ENCODE measurements at places on chromosomes 16 and 17.

- DNase-seq, result peak; percentile 75
These were observed 190.9 kb upstream of the GSE1 start for GRCh38 chr16:85422196-85422631.

DNA sequence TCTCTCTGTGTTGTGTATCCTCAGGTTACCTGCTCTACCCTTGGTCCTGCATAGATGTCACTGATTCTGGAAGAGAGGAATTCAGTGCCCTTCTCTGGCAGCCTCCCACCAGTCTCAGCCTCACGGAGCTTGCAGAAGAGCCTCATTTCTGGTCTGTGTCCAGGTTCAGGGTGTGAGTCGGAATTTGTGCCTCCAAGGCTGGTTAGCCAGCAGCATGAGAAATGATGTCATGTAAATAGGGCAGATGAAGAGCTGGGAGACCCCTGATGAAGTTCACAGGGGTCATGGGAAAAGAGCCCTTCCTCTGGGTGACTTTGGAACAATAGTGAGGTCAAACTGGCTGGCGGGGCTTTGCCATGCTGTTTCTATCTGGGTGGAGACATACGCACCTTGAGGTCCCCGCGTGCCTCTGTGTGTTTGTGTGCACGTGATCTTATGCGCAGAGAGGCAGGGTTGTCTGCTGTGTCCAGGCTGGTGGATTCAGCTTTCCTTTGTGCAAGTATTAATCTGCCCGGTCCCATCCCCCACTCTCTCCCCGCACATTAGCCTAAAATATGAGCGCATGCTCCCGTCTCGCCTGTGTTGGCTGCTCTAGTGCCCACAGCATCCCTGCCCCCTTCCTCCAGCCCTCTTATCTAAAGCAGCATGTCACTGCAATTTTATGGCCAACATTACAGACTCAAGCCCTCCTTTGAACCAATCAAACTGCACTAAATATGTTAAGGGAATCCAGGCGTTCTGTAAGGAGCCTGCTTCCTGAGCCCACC is 256.3 kb upstream of the ZFHX3 start:
- DNase-seq, result no peak

DNA sequence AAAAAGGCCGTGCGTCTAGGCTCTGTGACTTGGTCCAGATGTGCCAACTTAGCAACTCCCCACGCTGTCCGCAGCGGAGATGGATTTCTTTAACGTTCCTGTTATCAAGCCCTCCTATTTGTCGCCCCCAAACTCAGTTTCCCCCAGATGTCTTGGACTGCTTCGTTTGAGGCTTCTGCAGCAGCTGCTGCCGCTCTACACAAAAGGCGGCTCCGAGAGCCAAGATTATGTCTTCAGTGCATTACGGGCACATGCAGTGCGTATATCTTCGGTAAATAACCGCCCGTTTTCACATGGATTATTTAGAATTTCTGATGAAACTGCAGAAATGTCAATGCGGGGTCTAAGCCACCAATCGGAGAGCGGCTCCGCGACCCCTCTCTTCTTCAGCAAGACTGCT is 240.6 kb upstream of the ZFHX3 start:
- DNase-seq, result no peak

DNA sequence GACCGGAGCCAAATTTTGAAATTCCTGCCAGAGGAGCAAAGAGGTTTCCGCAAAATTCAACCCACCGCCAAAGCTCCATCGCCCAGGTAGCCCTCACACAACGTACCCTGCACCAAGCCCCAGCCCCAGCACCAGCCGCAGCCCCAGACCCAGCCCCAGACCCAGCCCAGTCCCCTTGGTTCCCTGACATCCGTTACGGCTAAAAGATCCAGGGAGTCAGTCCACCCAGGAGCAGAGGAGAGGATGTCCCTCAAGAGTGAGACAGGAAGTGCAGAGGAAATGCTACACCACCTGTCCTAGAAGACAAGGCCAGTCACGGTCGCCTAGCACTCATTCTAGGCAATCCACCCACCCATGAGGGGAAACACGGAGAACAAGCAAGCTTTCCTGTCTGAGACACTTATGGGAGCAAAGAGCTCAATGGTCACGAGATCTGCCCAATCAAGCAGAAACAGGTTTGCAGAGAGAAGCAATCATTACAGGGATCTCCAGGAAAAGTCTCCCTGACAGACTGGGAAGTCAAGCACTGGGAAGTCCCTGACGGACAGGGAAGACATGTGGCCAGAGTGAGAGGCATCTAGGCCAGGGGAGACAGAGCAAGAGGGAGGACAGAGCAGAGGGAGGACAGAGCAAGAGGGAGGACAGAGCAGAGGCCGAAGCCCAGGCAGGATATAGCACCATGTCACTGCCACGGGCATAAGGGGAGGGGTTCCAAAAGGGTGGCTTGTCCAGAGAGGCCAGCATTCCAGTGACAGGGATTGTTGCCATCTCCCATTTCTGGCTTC is 15.0 kb upstream of the KCNJ18 start:
- DNase-seq, result no peak

Measured in putamen (tissue), 1 donor.